ENCODE measurements at places on chromosomes 16 and 17.

DNA sequence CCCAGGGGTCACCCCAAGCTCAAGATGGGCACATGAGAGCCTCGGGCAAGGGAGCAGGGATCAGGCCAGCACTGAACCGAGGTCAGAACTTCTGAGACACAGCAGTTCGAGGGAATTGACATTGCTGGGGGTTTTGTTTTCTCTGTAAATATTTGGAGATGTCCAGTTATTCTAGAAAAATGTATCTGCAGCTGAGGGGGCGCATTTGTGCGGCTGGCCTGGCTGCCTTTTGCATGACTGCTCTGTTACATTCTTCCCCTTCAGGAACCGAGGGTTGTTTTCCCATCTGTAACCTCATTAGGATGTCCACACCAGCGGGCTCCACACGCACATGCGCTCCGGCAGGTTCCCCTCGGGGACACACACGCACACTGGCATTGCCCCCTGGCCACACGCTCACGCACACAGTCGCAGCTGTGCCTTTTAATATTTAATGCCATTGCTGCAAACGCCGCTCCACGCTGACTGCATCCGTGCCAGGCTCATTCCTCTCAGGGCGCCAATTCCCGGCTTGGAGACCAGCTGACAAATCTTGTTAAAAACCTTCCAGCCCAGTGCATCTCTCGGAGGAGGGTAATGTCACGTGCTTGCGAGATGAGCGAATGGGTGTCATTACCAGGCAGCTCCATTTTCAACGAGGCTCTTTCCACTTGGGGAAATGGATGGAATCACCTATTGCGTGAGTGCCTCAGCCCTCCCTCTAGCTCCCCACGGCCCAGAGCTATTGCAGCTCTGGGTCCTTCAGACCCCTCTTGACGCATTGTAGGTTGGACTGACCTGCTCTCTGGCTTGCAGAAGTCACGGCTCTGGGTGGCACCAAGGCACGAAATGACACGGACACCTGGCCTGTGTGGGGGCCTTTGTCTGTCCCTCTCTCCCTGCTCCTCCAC is 13.1 kb downstream of the CCR7 start:
- H3K4me3 ChIP-seq, result no peak overlapping the region
- no peaks in the 10 kb centered on the region for H3K27me3 ChIP-seq
- H3K4me1 ChIP-seq, result peaks cover 99% of the 10 kb centered on the region

- no peaks in the 10 kb centered on the region for H3K36me3 ChIP-seq
- peaks cover 45% of the 10 kb centered on the region for H3K4me1 ChIP-seq
- H3K4me3 ChIP-seq, result no peak overlapping the region
- H3K27me3 ChIP-seq, result no peaks in the 10 kb centered on the region
- DNase-seq, result no peak
Measured at GRCh38 chr16:66512272-66513110, 37.4 kb downstream of the TK2 start.

GRCh38 chr16:11914210-11915113 is 1.3 kb downstream of the GSPT1 start:
- H3K27me3 ChIP-seq, result no peaks in the 10 kb centered on the region
- no peaks in the 10 kb centered on the region for H3K36me3 ChIP-seq
- peaks cover 48% of the 10 kb centered on the region for H3K4me1 ChIP-seq

- H3K4me1 ChIP-seq, result peaks cover 100% of the 10 kb centered on the region
- no peak overlapping the region for H3K27ac ChIP-seq
- H3K27me3 ChIP-seq, result no peaks in the 10 kb centered on the region
- no peak for DNase-seq
Measured at GRCh38 chr16:3873482-3874173, 6.9 kb downstream of the CREBBP start.

DNA sequence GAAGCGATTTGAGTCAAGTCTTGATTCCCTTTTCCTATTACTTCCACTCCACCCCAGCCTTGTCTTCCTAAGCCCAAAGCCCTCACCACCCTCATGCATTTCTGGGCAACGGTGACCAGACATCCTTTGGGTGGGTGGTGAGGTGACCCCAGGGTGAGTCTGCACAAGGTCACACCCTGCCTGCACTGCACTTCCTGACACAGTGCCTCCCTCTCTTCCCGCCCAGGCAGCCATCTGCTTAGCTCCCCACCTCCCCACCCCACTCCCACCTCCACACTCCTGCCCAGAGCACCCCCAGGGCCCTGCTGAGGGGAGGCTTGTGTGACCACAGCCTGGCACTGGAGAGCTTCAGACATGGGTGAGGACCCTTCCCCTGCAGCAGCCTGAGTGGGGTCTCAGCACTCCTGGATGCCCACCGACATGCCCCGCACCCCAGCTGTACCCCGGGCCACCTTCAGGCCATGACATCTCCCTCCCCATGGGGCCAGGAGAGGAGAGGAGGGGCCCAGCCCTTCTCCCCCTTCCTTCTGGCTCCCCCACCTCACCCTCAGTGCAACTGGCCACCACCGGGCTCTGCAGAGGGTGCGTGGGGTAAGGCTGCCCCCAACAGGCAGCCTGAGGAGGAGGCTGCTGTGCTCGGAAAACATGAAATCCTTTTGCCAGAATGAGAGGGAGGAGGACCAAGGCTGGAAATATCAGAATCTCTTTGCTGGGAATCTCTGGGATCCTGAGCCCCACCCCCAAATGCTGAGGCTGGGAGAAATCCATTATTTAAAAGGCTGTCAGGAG is 68.6 kb downstream of the CCT6B start:
- H3K36me3 ChIP-seq, result no peaks in the 10 kb centered on the region
- no peaks in the 10 kb centered on the region for H3K27me3 ChIP-seq
- H3K4me3 ChIP-seq, result no peak overlapping the region
- DNase-seq, result peak; percentile 26
- no peak overlapping the region for H3K27ac ChIP-seq
- no peaks in the 10 kb centered on the region for H3K4me1 ChIP-seq

Measured in CD4-positive, alpha-beta memory T cell (primary cell).